ENCODE measurements at places on chromosomes 5 and 9. TPM values are rescaled to one million over a fixed set of nuclear protein-coding genes. Genes with fewer than 3 reads are reported as not detected.

The GFI1B gene
- polyA plus RNA-seq, result not detected

The SLC6A19 gene
- polyA plus RNA-seq, result 0.13 TPM

The C9 gene
- polyA plus RNA-seq, result not detected

The PCDHGB3 gene
- not detected for polyA plus RNA-seq

The ARID3C gene
- not detected for polyA plus RNA-seq

The CDX1 gene
- polyA plus RNA-seq, result 0.31 TPM

The C9orf43 gene
- 0.58 TPM for polyA plus RNA-seq

The MELK gene
- 1.7 TPM for polyA plus RNA-seq

The GRIN1 gene
- polyA plus RNA-seq, result 0.25 TPM

The TIMD4 gene
- not detected for polyA plus RNA-seq

The ZFP37 gene
- 0.31 TPM for polyA plus RNA-seq

The TRIM41 gene
- polyA plus RNA-seq, result 13.8 TPM

The CAMK4 gene
- polyA plus RNA-seq, result 0.48 TPM

The PTRH1 gene
- polyA plus RNA-seq, result 23.4 TPM

The PLEKHG4B gene
- 1.8 TPM for polyA plus RNA-seq

The CARD9 gene
- 2.0 TPM for polyA plus RNA-seq

The PCDHGA12 gene
- polyA plus RNA-seq, result 0.20 TPM

The TSSK1B gene
- polyA plus RNA-seq, result not detected

The FOXD1 gene
- 0.19 TPM for polyA plus RNA-seq

The ALDH1A1 gene
- 409 TPM for polyA plus RNA-seq

The SLC24A2 gene
- not detected for polyA plus RNA-seq

The C8G gene
- polyA plus RNA-seq, result 5.5 TPM

The CTSL gene
- polyA plus RNA-seq, result 46.6 TPM

The TMOD1 gene
- polyA plus RNA-seq, result 4.9 TPM

The LPCAT1 gene
- 11.8 TPM for polyA plus RNA-seq

The PCDHA6 gene
- polyA plus RNA-seq, result not detected

The BBLN gene
- polyA plus RNA-seq, result 108 TPM

The TLX3 gene
- polyA plus RNA-seq, result not detected

The UAP1L1 gene
- 4.1 TPM for polyA plus RNA-seq

The RFK gene
- polyA plus RNA-seq, result 29.5 TPM

The NKD2 gene
- polyA plus RNA-seq, result 12.8 TPM

The IER5L gene
- polyA plus RNA-seq, result 7.2 TPM

The ADAMTS2 gene
- 6.2 TPM for polyA plus RNA-seq

The ORM2 gene
- polyA plus RNA-seq, result 17.1 TPM

The LVRN gene
- 0.06 TPM for polyA plus RNA-seq

The ASPN gene
- polyA plus RNA-seq, result 1.2 TPM

The AKNA gene
- 12.3 TPM for polyA plus RNA-seq

The SH3RF2 gene
- polyA plus RNA-seq, result 23.2 TPM

The EFNA5 gene
- polyA plus RNA-seq, result 2.0 TPM

The FRMD3 gene
- polyA plus RNA-seq, result 3.4 TPM

The CATSPER3 gene
- polyA plus RNA-seq, result not detected
